ENCODE measurements at places on chromosomes 5 and 9.
A peak's percentile ranks its signal among the peaks of the same experiment; 100 is the strongest.

DNA sequence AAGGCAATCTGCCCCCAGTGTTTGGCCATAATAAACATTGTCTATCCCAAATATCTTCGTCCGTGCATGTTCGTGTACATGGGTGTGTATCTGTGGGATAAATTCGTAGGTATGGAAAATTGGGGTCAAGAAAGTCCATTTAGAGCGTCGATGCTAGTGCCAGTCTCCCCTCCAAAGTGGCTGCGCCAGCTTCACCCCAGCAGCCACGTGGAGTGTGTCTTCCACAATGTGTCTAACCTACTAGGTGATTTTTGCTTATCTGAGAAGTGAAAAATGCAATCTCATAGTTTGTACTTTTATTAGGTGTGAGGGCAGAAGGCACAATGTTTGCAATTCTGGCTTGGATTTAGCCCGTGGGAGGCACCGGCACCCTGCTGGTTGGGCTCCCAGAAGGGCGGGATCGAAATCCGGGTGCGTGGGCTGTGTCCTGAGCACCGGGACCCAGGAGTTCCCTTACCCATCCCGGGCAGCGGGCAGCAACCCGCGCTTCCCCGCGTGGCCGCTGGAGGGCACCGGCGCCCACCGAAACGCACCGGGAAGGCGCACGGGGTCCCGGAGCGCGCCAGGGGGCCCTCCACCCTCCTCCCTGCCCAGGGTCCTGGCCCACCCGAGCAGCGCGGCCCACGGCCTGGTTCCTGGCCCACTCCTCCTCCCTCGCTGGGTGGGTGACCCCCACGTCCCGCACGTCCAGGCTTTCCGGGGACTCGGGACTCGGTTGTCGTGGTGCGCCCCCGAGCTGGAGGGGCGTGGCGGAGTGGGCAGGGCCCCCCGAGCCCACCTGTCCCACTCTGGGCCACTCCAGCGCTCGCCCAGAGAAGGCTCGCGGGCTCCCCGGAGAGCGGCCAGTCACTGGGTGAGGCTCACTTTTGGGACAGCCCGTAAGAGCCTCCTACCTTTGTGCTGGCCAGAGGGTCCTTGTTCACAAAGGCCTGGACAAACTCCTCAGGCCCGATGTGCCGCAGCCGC, 55.4 kb upstream of the RNF130 start:
- DNase-seq = peak; percentile 31

- no peak for DNase-seq
Observed at GRCh38 chr5:18772475-18772874, 1138.2 kb downstream of the TAF11L14 start.

GRCh38 chr5:123454259-123454911, 31.2 kb upstream of the CEP120 start:
- DNase-seq = no peak

GRCh38 chr5:97544240-97544639, 361.2 kb upstream of the RIOK2 start:
- DNase-seq = no peak

- no peak for DNase-seq
Observed at GRCh38 chr9:5978523-5978922, 36.9 kb downstream of the RANBP6 start.

All from colonic mucosa (tissue), 4 donors.